ENCODE measurements at places on chromosomes 5 and 9.

- no peak for DNase-seq
These were observed 12.3 kb downstream of the CCNH start for GRCh38 chr5:87400305-87400899.

GRCh38 chr9:112655668-112656067 is 62.2 kb downstream of the INIP start:
- DNase-seq, result no peak

- DNase-seq, result no peak
These were observed 56.7 kb upstream of the CLINT1 start for GRCh38 chr5:157915638-157916037.

- DNase-seq, result no peak
These were observed 7.4 kb downstream of the ZER1 start for GRCh38 chr9:128764361-128764760.

GRCh38 chr9:76610011-76610352 is 151.0 kb downstream of the GCNT1 start:
- no peak for DNase-seq

- no peak for DNase-seq
These were observed 2050.2 kb upstream of the CDH6 start for GRCh38 chr5:29143266-29143665.

DNA sequence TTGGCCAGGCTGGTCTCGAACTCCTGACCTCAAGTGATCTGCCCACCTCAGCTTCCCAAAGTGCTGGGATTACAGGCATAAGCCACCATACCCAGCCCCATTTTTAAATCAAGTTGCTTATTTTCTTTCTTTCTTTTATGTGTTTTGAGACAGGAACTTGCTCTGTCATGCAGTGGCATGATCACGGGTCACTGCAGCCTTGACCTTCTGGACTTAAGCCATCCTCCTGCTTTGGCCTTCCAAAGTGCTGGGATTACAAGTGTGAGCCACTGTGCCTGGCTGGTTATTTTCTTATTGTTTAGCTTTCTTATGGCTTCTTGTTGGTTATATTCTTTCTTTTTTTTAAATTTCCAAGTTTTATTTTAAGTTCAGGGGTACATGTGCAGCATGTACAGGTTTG is 79.7 kb upstream of the C5orf63 start:
- DNase-seq, result no peak

DNA sequence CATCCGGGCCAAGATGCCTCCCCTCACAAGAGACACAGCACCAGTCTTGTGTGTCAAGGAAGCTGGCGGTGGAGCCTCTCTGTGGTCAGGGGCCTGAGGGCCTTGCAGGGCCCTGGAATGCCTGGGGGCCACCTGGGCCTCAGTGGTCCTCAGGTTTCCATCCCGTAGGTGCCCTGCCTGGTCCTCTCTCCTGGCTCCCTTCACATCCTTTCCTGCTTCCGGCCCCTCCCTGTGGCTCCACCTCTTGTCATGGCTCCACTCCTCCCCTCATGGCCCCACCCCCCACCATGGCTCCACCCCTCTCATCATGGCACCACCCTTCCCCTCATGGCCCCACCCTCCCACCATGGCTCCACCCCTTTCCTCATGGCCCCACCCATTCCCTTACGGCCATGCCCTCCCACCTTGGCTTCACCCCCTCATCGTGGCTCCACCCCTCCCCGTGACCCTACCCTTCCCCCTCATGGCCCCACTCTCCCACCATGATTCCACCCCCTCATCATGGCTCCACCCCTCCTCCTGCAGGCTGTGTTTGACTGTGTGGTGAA is 175.8 kb downstream of the CACNA1B start:
- DNase-seq, result peak; percentile 11

DNA sequence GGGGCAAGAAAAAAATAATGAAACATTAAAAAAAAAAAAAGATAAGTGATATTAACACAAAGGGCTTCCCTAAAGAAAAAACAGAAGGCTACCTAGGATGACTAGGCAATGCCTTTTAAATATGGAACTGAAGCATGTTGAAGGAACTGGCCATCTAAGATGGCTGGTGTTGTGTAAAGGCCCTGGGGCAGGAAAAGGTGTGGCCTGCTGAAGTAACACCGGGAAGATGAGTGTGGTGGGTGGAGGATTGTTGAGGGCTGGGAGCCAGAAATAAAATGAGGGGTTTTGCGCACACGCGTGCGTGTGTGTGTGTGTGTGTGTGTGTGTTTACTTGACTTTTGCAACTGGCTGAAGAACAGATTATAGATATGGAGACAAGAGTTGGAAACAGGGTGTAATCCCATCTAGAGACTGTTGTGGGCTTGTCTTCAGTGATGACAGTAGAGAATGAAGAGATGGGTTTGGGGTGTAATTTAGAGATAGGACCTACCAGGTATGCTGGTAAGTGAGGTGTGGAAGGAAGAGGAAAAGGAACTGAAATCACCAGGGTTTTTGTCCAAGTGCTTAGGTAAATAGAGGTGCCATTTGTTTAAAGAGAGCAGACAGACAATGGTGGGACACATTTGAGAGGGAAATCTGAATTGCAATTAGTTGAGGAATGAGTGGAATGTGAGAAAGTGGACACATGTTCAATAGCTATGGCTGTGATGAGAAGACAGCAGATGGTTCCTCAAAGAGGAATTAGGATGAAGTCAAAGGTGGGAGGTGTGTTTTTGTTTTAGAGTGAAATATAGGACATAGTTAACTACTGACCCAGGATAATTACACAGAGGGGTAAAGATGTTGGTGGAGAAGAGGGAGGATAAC is 33.9 kb downstream of the RAD23B start:
- DNase-seq, result no peak

DNA sequence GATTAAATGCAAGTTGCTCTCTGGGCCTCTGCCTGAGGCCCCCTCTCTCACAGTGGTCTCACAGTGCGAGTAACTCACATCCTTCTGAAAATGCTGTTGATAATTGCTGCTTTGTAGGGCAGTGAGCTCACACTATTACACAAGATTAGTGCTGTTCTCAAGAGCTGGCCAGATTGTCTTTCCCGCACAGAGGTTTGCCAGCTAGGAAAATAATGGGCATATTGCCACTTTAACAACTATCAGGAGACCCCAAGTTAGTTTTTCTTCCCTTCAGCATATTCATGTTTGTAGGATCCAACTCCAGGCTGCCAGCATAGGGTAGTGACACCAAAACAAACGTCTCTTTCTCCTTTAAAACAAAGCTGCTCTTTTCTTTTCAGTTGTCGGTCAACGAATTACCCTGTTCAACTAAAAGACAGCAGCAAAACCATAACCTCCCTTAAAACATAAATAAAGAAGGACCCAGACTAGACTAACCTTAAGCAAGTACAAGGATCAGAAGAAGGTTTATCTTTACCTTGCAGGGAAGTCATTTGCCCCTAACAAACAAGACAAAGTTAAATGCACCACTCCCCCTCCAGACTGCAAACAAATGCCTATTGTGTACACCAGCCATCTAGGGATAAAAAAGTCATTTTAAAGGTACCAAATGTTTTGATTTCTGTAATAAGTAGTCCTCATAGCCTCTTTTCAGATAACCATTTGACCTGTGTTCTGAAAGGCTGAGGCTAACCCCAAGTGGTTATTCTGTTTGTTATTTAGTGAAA is 91.4 kb downstream of the VCAN start:
- no peak for DNase-seq

DNA sequence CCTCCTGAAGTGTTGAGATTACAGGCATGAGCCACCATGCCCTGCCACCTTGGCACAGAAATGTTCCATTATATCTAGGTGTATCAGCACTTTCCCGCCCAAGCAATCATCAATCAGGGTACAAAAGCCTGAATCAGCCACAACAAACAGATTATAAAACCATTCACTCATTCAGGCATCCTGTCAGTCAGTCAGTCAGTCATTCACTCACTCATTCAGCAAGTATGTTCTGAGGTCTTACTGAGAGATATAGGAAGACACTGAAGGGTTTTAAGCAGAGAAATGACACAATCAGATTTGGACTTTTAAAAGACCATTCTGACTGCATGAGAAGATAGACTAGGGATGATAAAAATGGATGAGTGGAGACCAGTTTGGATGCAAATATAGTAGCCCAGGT is 13.1 kb downstream of the PSMD5 start:
- no peak for DNase-seq

- no peak for DNase-seq
These were observed 26.3 kb downstream of the SPZ1 start for GRCh38 chr5:80346055-80346454.

GRCh38 chr5:75072061-75072460 is 19.7 kb upstream of the GCNT4 start:
- no peak for DNase-seq

GRCh38 chr9:19598722-19599121 is 189.9 kb downstream of the ACER2 start:
- no peak for DNase-seq

DNA sequence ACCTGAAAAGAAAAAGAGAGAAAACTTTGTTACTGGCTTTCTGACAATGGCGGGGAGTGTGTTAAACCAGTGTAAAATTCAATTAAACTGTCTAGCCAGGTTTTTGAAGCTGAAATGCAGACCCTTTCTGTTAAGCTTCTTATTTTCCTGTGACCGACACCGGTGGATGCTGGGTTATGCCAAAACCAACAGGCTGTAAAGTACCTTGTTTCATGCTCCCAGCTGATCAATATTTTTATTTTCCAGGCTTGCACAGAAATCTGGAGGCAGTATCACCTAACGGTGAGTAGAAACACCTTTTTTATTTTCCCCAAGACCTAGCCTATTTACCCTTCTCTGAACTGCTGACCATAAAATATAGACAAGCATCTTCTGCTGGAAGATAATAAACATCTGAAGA is 94.9 kb upstream of the GRHPR start:
- DNase-seq, result no peak

- DNase-seq, result no peak
These were observed 3.3 kb upstream of the HAPLN1 start for GRCh38 chr5:83724001-83724400.

DNA sequence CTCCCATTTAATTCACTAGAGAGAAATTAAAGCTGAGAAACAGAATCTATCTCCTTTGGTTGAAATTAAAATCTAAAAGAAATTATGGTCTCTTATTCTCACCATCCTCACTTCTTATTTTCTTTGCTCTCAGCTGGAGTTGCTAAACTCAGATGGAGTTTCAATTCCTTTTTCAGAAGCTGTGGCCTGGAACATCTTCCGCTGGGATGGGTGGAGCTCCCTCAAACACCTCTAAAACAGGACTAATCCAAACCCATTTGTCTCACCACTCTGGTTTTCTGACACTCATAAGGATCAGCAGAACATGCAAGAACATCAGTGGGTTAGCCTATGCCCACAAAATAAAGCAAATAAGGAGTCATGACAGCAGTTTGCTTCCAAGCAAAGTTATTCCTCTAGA is 39.6 kb upstream of the CEP78 start:
- no peak for DNase-seq

DNA sequence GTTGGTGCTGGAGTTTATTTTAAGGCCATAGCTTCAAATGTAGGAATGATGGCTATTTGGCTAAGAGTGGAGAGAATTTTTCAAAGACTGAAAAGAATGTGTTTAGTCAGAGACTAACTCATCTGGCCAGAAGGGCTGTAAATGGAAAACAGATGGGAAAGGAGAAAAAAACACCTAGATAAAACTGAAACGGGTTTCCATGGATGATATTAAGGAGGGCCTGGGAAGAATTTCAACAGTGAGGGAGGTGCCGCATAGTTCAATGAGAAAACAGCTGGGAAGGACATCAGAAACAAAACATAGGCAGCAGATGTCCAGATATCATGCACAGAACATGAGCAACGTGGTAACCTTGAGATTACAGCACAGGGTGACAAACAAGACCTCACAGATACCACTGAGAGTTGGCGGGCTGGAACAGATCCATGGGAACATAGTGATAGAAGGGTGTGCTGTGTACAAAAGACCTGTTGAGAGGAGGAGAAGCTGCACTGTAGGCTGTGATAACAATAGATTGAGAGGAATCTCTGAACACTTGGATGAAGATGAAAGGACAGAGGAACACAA is 31.2 kb upstream of the RAD23B start:
- no peak for DNase-seq

DNA sequence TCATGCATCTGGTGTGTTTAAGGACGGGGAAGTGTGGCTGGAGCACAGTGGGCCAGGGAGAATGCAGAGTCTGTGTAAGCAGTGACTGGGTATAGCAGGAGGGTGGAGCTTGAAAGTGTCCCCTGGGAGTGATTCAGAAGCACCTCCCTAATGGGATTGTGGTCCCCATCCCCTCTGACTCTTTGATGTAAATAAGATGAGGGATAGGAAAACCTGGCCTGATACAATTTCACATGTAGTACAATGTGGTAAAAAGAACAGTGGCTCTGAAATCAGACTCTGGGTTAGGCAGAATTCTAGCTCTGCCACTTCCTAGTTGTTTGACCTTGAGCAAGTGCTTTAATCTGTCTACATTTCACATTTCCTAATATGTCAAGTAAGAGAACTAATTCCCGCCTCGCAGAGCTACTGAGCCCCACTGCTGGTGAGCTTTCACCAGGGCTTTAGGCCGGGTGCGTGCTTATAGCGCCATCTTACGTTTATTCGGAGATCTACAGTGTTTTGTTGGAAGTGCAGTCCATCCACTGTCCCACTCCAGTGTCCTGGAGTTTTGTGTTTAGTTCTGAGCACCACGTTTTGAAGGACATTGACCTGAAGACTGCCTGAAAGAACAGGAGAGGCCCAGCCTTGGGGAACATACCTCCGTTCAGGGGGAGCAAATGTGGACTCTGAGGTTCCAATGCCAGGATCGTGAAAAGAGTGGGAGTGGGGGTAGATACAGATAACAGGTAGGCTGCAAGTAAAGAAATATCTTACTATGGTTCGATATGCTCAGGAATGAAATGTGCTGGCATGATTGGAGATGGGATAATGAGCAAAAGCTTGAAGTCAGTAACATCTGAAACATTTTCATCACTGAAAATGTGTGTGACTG is 51.2 kb upstream of the TESK1 start:
- DNase-seq, result no peak

DNA sequence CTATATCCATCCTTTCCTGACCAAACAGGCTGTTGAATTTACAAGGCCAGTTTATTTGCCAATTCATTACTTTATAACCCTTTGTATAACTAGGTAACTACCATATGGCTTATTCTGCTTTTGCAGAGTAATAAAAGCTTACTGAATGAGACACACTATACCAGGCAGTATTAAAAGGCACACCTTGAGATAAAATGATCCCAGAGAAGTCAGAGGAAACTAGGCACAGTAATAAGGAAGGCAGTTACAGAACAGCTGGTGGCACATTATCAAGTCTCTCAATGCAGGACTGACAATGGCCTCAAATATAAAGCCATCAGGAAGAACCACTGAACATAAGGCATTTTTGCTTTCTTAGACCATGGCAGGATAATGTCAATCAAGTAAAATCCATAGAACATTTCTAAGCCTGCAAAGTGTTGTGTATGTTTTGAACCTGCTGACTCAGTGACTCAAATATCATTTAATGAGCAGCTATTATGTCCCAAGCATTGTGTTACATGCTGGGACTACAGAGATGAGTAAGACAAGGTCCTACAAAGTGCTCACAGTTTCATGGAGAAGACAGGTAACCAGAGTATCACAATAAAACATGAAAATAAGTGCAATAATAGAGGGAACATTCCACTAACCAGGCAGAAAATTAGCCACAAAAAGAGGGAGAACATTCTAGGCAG is 52.5 kb downstream of the OXCT1 start:
- no peak for DNase-seq

GRCh38 chr9:114366334-114367128 is 21.3 kb downstream of the AKNA start:
- no peak for DNase-seq
